Calu3 (cell line): ENCODE measurements at places on chromosomes 11 and 22. TPM values are rescaled to one million over a fixed set of nuclear protein-coding genes. Genes with fewer than 3 reads are reported as not detected.

The SLC43A1 gene
- 9.5 and 12.5 TPM in 2 replicates for total RNA-seq

The SCGB1C1 gene
- not detected in 2 replicates for total RNA-seq

The PRRG4 gene
- 22.9 and 23.9 TPM in 2 replicates for total RNA-seq

The C11orf91 gene
- total RNA-seq = 5.8 and 7.6 TPM in 2 replicates

The MS4A15 gene
- total RNA-seq = not detected in 2 replicates

The ARL2 gene
- total RNA-seq = 62.6 and 63.7 TPM in 2 replicates

The UBQLNL gene
- 0.14 and 0.51 TPM in 2 replicates for total RNA-seq

The OR56A1 gene
- total RNA-seq = not detected in 2 replicates

The MISFA gene
- total RNA-seq = 5.5 and 7.3 TPM in 2 replicates

The P4HA3 gene
- total RNA-seq = not detected in 2 replicates

The KRTAP5-8 gene
- not detected in 2 replicates for total RNA-seq

The CARD16 gene
- total RNA-seq = 8.8 and 13.0 TPM in 2 replicates

The MUC2 gene
- 0.05 TPM in 1 of 2 replicates, not detected in the other for total RNA-seq

The NFAM1 gene
- total RNA-seq = 0.39 and 0.50 TPM in 2 replicates

The CCDC34 gene
- 17.6 and 21.6 TPM in 2 replicates for total RNA-seq

The RFPL3 gene
- not detected in 2 replicates for total RNA-seq

The LMNTD2 gene
- total RNA-seq = 7.2 and 7.8 TPM in 2 replicates

The NAALAD2 gene
- 0.22 and 0.38 TPM in 2 replicates for total RNA-seq

The MTNR1B gene
- total RNA-seq = not detected in 2 replicates

The FCHSD2 gene
- total RNA-seq = 16.2 and 16.4 TPM in 2 replicates

The CHADL gene
- 0.73 and 1.5 TPM in 2 replicates for total RNA-seq

The TYR gene
- not detected in 2 replicates for total RNA-seq

The ZNF215 gene
- 1.2 and 1.6 TPM in 2 replicates for total RNA-seq

The YPEL4 gene
- total RNA-seq = 0.28 TPM in 1 of 2 replicates, not detected in the other

The TRIM48 gene
- total RNA-seq = not detected in 2 replicates

The WNT7B gene
- total RNA-seq = 97.0 and 100.0 TPM in 2 replicates

The SLC22A6 gene
- total RNA-seq = not detected in 2 replicates

The LARGE2 gene
- 30.1 and 33.9 TPM in 2 replicates for total RNA-seq

The OR5L1 gene
- total RNA-seq = not detected in 2 replicates

The XPNPEP3 gene
- total RNA-seq = 33.1 and 39.9 TPM in 2 replicates

The TMPRSS13 gene
- total RNA-seq = 1.4 and 2.3 TPM in 2 replicates
